Cortex of kidney (tissue), 1 donor: ENCODE measurements at places on chromosomes 13 and 19.

DNA sequence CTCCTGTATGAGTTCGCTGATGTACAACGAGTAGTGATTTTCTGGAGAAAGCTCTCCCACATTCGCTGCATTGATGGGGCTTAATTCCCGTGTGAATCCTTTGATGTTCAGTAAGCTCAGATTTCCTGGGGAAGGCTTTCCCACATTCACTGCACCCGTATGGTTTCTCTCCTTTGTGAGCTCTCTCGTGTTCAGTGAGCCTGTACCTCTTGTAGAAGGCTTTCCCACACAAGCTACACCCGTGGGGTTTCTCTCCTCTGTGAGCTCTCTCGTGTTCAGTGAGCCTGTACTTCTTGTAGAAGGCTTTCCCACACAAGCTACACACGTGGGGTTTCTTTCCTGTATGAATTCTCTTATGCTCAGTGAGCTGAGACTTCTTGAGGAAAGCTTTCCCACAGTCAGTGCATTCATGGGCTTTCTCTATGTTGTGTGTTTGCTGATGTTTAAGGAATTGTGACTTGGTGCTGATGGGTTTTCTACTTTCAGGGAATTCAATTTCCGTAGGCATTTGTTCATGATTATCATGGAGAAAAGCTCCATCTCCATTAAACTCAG is 3.5 kb upstream of the ZNF577 start:
- no peak for DNase-seq

GRCh38 chr19:4409123-4409933 is 6.9 kb downstream of the CHAF1A start:
- DNase-seq = no peak

- DNase-seq = no peak
Measured at GRCh38 chr13:66137384-66137783, 1092.8 kb downstream of the PCDH9 start.

DNA sequence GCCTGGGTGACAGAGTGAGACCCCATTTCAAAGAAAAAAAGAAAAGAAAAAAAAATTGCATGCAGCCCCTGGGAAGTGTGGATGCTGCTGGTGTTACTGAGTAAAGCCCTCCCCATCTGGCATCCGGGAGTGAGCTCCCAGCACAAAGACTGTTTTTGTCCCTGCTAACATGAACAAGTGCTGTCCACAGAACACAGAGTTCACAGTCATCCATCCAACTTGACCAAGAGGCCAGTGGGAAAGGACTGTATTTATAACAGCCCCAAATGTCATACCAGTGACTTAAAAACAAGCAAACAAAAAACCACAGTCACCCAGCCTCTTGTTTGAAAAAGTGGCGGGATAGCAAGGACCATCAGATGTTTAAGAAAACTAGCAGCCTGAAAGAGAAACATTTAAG is 10.8 kb downstream of the FBXO17 start:
- DNase-seq = no peak

DNA sequence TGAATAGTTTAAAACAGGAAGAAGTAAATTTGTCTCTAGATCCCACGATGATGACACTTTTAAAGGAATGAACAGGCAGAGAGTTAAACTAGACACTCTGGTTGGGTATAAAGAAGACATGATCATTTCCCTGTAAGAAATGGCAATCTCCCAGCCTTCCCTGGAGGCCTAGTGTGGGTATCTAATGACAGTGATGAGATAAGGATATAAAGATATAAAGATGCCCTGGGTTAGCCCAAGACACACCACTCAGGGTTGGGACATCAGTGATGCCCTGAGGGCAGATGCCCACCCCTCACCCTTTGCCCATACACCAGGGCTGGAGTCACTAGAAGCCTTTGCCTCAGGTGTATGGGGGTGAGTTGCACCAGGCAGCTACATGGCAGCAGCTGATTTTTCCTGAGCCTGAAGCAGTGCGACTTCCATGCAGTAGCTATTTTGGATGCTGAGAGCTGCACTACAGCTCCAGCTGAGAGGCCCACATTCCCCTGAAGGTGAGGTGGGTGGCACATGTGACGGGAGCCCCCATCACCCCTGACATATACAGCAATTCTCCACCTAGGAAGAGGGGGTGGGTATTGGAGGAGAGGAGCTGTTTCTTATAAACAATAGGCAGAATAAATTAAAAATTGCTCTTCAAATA is 177.5 kb downstream of the NDFIP2 start:
- DNase-seq = no peak

- DNase-seq = no peak
Measured at GRCh38 chr13:95301183-95301967, at the start of gene ABCC4. ABCC4 (minus strand) TSS chr13:95301451; CDS start chr13:95301314, 137 bp downstream.

GRCh38 chr13:111962431-111962891 is 104.5 kb upstream of the SOX1 start:
- DNase-seq = no peak

- DNase-seq = no peak
Measured at GRCh38 chr13:77033717-77034302, 6.9 kb upstream of the FBXL3 start.

- DNase-seq = no peak
Measured at GRCh38 chr13:75309981-75310580, 171.9 kb downstream of the TBC1D4 start.

DNA sequence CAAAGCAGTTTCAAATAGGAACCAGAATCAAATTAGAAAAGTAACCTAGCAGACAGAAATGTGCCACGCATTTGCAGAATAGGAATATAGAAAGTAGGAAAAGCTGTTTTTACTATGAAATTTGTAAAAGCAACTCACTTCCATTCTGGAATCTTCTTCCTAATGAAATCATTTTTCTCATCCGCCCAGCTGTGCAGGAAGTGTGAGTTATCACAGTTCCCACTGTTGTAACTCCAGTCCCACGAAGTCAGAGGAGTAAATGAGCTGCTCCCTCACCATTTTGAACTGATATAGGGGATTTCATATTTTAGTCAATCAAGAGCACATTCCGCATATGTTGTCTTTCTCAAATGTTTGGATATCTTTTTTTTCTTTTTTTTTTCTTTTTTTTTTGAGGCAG is 230.8 kb downstream of the TBC1D4 start:
- DNase-seq = no peak

DNA sequence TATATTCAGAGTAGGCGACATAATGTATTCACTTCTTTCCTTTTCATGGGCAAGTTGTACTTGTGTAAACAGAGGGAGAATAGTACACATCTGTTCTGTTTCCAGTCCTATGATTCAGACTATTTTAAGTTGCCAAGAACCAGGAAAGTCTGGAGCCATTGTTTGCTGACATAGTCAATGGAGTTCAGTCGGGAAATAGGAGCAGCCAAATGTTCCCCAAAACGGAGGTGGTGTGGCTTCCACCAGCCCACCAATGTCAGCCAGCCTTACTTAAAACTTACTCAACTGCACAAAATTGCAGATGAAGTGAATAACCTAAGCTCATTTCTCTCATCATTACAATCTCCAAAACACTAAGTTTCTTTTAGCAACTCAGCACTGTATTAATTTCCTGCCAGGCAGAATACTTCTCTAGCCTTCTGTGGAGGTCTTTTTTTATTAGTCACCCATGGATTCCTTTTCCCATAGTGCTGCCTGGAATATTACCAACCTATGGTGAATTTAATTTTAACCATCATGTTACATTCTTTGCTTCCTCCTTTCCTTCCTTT is 22.3 kb upstream of the CSNK1A1L start:
- no peak for DNase-seq

DNA sequence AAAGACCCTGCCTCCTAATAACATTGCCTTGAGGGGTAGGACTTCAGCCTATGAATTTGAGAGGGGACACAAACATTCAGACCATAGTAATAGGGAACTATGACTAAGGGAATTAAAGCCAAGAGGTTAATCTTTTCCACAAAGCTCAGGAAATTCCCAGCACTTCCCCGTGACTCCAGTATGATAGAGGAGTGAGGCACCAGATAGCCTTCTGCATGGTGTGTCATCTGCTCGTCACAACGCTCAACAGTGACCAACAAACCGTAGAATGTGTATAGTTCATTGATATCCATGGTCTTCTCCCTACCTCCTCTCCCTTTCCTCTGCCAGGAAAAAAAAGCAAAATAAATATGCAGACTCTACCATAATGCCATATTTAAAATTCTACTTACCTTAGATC is 64.4 kb downstream of the B3GLCT start:
- DNase-seq = no peak

DNA sequence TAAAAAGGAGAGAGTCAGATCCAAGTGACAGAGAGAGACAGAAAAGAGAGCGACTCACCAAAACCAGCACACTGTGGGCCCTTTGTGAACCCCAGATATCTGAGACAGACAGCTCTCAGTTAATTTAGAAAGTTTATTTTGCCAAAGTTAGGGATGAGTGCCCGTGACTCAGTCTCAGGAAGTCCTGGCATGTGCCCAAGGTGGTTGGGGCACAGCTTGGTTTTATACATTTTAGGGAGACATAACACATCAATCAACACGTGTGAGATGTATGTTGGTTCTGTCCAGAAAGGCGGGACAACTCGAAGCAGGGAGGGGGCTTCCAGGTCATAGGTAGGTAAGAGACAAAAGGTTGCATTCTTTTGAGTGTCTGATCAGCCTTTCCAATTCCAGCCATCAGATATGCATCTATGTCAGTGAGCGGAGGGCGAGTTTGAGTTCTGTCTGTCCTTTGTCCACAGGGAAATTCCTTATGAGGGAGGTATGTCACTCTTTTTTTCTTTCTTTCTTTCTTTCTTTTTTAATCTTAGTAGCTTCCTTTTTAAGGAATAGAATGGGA is 37.2 kb upstream of the ATP11A start:
- no peak for DNase-seq

GRCh38 chr19:18541258-18541991 is 1.9 kb downstream of the FKBP8 start:
- no peak for DNase-seq

DNA sequence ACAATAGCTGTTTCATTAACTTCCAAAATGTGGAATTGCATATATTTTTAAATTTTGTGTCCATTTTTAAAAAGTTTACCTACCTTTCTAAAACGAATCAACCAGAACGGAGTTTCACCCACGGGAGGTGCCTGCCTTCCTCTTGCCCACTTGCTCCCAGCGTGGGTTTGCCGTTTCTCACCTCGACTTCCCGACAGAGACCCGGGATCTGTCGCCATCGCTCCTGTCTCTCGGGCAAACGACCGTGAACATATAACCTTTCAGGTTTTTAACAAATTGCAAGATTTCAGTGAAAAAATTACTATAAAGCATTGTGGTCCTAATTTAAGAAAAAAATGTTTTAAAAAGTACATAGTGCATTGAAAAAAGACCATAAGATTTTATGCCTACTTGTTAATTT is 4.2 kb downstream of the TMEM255B start:
- DNase-seq = no peak

- no peak for DNase-seq
Measured at GRCh38 chr19:17908244-17908643, 24.6 kb upstream of the CCDC124 start.

GRCh38 chr19:38850436-38850975 is 720 bp upstream of the HNRNPL start:
- DNase-seq = no peak

- no peak for DNase-seq
Measured at GRCh38 chr19:53594811-53595509, 36.8 kb upstream of the DPRX start.

- no peak for DNase-seq
Measured at GRCh38 chr13:114002771-114003321, 29.0 kb upstream of the C13orf46 start.

GRCh38 chr19:788983-789700 is 8.1 kb upstream of the PTBP1 start:
- DNase-seq = no peak

- DNase-seq = no peak
Measured at GRCh38 chr19:40896418-40896796, 14.4 kb upstream of the CYP2A7 start.

DNA sequence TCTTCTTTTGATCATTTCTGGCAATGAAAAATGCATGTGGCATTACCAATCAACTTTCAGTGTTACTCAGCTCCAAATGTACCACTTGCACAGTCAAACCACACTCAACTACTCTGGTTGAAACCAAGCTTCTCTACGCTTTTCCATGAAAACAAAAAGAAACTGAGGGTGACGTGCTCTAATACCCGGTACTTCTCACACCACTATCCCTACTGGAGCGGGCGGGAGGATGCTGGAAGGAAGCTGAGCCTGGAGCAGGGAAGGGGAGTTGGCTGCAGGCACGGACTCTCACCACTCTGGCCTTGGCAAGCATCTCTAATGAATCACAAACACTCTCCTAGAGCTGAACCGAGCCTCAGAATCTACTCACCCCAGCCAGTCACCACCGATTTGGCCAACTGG is 48.2 kb downstream of the STK24 start:
- DNase-seq = no peak

DNA sequence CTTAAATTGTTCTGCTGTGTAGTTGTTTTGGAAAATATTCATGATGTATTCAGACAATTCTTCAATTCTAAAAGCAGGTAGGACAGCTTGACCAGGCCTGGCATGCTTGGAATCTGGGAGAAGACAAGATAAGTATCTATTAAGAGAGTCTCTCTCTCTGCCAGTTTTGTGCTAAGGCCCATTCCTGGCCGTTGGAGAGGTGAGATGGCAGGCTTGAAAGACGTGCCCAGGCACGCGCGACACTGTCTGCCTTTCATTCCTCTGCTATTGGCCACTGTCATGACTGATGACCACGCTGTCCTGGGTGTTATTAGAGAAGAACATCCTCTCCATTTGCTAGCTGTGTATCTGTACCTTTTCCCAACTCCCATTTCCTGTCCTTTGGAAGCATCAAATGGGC is 90.3 kb downstream of the LHFPL6 start:
- DNase-seq = no peak

DNA sequence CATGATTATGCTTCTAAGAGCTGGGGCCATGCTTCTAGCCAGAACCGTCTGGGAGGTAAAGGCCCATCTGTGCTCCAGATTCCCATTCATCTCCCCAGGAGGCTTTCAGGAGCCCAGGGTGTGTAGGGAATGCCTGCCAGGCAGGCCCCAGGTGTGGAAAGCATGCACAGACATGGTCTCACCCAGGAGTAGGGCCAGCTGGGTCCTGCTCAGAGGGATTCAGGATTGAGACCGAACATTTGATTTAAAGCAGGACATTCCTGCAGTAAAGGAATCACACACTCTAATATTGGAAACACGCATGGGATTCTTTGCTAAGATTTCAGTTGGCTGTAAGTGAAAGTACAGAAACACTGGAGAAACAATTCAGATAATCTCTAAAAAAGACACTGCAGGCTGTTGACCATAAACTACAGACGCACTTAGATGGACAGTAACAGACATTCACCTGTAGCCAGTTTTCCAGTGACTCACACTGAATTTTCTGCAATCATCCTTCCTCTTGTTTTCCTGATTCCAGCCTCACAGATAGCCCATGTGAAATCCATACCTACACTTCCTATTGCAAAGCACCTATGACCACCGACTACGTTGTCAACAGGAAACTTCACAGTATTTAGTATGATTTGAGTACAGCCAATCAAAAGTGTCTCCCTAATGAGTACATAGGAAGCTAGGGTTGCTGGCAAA is 257.8 kb downstream of the TBC1D4 start:
- DNase-seq = no peak

- peak; percentile 40 for DNase-seq
Measured at GRCh38 chr19:58439576-58440554, at the start of gene ZNF132. ZNF132 (minus strand) TSS chr19:58440153; CDS start chr19:58439821, 332 bp downstream.

GRCh38 chr19:16369664-16370576 is 45.3 kb downstream of the KLF2 start:
- DNase-seq = no peak

GRCh38 chr13:104701591-104701990 is 1635.4 kb upstream of the SLC10A2 start:
- no peak for DNase-seq

- DNase-seq = no peak
Measured at GRCh38 chr13:110443622-110444225, 117.8 kb downstream of the RAB20 start.

- DNase-seq = no peak
Measured at GRCh38 chr13:33349986-33350826, 64.7 kb upstream of the STARD13 start.
